ENCODE measurements at places on chromosomes 5 and 9.

GRCh38 chr5:136769093-136769492 lies 403.7 kb upstream of the TRPC7 start:
- no peak for DNase-seq

GRCh38 chr9:115126404-115126803 lies 8.4 kb upstream of the TNC start:
- DNase-seq, result no peak

DNA sequence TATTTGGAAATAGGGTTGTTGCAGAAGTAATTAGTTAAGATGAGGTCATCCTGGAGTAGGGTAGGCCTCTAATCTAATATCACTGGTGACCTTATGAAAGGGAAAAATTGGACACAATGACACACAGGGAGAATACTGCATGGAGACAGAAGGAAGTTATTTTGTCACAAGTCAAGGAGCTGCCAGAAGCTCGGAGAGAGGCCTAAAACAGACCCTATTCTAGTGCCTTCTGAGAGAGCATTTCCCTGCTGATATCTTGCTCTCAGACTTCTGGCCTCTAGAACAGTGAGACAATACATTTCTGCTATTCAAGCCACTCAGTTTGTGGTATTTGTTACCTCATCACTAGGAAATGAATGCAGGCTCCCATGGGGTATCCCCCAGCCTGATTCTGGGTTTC lies 332.9 kb downstream of the CSNK1G3 start:
- peak; percentile 30 for DNase-seq

DNA sequence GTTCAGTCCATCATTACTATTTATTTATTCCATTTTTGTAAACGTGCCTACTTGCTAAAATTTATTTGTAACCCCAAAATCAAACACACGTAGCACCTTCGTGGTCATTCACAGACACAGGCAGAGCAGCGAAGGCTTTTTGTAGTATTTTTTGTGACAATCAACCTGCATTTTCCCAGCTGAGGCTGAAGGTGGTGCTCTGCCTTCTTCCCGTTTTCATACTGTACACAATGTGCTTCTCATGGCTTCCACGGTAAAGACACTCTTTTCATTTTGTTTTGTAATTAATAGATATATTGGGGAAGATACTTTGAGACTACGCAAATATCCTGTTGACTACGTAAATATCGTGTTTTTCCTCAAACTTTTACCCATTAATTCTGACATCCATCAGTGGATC lies 19.4 kb downstream of the DAP start:
- no peak for DNase-seq

All from AG08395 (cell line).